Activated CD4-positive, alpha-beta T cell treated with anti-CD3 and anti-CD28 coated beads, Interleukin-2, amount 50 U/mL, for 1 hour (primary cell): ENCODE measurements at places on chromosomes 3 and 15.

GRCh38 chr3:148331081-148331846 lies 366.4 kb upstream of the AGTR1 start:
- no peak for DNase-seq

DNA sequence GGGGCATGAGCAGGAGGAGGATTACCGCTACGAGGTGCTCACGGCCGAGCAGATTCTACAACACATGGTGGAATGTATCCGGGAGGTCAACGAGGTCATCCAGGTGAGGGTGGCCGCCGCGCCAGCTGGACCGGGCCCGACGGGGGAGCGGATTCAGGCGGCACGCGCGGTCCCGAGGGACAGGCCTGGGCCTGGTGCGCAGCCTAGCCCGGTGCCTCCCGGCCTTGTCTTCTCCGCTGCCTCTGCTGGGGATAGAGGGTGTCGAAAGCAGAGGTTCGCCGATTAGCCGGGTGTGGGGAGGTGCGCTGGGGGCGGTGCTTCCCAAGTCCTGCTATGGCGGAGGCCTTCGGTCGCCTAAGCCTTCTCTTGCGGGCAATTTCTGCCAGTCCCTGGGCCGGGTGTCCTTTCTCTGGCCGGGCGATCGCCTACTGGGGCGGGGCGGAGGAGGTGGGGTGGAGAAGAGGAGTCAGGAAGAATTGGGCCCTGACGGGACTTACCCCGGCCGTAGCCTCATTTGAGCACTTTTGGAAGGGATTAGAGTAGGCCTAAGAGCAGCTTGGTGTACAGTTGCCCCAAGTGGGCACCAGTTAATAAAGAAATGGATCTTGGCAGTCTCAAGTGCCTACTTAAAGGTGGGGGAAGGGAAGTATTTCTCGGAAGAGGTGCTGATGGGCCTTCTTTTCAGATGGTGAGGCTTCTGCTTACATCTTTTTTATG lies 940 bp downstream of the ARIH1 start:
- peak; percentile 78 for DNase-seq

GRCh38 chr3:67419218-67419529 lies 235.2 kb downstream of the SUCLG2 start:
- DNase-seq = no peak

DNA sequence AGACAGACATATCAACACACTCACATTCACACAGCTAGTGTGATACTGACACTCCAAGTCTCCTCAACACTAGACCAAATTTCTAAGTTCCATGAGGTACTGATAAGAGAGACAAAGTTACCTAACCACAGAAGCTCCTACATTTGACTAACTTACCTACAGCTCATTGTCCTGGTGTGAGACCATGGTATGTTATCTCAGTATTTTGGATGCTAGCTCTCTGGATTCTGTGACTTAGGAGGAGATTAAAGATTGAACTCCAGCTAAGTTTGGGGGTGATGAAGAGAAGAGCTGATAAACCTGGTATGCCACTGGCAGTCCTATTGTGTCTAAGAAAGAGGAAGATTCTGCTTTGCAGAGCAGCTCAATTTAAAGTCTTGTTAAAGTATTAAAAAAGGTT lies 144.0 kb upstream of the MYRIP start:
- no peak for DNase-seq
